OCI-M1 (cell line): ENCODE measurements at places on chromosomes 4 and X.

DNA sequence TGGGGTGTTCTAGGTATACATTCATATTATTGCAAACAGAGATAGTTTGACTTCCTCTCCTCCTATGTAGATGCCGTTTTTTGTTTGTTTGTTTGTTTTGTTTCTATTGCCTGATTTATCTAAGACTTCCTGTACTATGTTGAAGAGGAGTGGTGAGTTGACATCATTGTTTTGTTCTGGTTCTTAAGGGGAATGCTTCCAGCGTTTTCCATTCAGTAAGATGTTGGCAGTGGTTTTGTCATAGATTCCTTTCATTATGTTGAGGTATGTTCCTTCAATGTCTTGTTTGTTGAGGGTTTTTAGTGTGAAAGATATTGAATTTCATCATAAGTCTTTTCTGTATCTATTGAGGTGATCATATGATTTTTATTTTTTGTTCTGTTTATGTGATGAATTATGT is 401.6 kb upstream of the EPHA5 start:
- no peak for DNase-seq

DNA sequence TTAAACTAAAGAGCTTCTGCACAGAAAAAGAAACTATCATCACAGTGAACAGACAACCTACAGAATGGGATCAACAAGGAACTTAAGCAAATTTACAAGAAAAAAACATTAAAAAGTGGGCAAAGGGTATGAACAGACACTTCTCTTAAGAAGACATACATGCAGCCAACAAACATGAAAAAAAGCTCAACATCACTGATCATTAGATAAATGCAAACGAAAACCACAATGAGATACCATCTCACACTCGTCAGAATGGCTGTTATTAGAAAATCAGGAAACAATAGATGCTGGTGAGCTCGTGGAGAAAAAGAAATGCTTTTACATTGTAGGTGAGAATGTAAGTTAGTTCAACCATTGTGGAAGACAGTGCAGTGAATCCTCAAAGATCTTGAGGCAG is 27.8 kb downstream of the PAPSS1 start:
- no peak for DNase-seq

- peak; percentile 35 for DNase-seq
Observed at GRCh38 chrX:31658360-31658759, 586.5 kb upstream of the FTHL17 start.

DNA sequence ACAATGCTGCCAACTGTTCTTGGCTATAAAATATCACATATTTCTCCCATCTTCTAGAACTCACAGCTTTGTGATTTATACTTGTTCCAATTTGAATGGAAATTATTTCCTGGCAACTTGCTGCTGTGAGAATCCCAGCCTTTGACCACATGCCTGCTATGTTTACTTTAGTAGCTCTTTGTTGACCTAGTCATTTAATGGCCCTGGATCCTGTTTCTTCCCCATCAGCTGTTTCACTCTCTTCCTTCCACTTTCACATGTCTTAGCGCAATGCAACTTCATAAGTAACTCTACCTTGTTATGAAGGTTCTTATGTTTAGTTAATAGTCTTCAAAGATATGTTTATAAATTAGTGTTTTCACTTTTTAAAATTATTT is 1973.6 kb upstream of the AGA start:
- DNase-seq, result no peak
